T-helper 17 cell (primary cell): ENCODE measurements at places on chromosomes 1 and 21.

- DNase-seq: no peak
Observed at GRCh38 chr1:156508205-156508954, 7.8 kb upstream of the MEF2D start.

GRCh38 chr21:17786071-17786850 lies 32.9 kb downstream of the C21orf91 start:
- DNase-seq: no peak

DNA sequence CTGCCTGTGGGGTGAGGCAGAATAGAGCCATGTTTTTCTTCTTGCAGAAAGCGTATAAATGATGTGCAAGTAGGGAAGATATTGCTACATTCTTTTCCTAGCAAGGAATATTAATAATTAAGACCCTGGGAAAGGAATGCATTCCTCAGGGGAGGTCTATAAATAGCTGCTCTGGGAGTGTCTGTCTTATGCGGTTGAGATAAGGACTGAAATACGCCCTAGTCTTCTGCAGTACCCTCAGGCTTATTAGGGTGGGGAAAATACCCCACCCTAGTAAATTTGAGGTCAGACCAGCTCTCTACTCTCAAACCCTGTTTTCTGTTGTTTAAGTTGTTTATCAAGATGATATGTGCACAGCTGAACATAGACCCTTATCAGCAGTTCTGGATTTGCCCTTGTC lies 155.9 kb upstream of the HMCN1 start:
- DNase-seq: no peak

DNA sequence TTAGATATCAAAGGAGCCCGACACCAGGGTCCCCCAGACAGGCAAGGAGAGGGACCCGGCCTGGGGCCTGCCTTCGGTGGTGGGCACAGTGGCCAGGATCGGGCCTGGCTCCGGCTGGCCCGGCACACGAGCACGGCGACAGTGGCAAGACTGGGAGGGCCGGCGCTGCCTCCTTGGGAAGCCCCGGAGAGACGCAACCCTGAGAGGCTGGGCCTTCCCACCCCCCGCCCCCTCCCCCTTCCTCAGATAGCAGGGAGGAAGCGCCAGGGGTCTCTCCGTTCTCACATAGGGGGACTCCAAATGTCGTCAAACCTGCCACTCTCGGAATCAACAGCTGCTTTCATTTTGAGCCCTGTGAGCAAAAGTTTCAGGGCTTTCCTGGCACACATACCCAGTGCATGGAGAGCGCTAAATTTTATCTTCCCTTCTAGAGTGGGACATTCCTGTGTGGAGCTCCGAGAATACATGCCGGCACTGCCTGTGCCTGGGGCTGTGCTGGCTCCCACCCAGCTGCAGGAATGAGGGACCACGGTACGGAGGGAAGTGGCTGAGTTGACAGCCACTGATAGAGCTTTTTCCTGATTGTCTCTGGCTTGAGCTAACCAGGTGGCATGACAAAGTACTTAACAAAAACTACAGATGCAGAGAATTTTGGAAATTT lies 62.4 kb downstream of the CD247 start:
- peak; percentile 51 for DNase-seq

DNA sequence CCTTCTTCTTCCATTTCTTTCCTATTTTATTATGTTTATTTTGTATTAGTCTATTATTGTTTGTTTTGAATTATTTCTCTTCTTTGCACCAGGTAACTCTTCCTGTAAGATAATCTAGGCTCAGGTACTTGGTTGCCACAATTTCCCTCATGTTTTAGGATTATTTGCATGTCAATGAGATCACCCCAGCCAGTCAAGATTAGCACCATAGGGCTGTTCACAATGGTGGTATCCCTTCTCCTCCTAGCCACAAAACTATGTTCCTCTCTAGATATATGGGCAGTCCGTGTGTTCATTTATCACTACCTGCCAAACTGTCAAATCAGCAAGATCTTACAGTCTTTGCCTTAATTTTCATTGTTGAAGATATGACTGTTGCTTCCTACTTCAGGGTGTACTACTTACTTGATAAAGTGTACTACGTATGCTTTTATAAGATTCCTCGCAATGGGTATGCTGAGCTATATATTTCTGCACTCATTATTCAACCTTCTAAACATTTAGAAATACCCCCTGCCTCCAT lies 1536.2 kb downstream of the PLA2G4A start:
- DNase-seq: no peak

DNA sequence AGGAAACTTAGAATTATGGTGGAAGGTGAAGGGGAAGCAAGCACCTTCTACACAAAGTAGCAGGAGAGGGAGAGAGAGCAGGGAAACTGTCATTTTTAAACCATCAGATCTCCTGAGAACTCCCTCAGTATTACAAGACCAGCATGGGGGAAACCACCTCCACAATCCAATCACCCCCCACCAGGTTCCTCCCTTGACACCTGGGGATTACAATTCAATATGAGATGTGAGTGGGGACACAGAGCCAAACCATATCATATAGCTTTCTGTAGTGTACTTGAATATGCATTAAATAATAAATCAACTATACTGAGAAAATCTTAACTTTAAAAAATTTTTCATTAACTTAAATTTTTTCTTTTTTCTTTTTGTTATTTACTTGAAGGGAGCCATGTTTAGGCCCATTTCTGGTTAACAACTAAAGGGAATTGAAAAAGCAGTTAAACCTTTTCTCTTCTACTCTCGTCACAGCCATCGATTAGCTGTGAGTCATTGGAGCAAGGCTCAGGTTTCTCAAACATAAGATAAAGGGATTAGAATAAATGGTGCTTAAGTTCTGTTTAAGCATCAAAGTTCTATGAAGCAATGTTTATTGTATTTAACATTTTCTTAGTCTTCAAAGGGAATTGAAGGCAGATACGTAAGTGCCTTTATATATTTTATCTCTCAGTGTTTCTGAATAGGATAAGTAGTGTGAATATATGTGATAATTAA lies 72.2 kb upstream of the DPT start:
- DNase-seq: no peak

DNA sequence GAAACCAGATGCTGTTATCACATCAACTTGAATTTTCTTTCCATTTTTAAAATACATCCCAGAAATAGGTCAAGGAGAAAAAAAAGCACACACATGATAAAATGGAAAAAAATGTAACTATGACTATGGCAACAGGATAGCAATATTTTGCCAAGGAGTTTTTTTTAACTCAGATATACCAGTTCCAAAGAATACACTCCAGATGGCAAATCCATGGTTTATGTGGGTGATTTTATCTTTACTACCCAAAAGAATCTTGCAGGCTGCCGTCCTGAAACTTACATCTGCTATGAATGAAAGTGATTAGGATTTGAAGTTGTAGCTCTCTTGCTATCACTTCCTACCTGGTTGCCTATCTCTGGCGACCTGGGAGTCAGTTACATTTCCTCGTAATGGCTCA lies 91.0 kb upstream of the PLPPR4 start:
- DNase-seq: no peak

GRCh38 chr1:198669023-198669698 lies 30.3 kb downstream of the PTPRC start:
- DNase-seq: no peak

DNA sequence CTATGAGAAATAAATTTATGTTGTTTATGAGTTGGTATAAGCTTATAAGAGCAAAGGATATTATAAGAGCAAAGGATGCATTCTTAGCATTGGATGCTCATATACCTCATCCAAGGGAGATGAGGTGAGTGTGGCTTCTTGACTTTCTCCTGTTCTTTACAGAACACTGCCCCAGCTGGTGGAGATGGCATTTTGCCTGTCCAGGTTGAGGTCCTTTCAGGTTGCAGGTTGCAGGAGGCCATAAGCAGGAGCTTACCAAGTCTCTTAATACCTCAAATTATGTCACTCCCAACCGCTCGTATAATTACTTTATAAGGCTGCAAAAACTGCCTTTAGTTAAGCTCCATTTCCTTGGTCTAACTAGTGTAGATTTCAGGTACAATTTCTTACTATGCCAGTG lies 66.7 kb downstream of the RPE65 start:
- no peak for DNase-seq

DNA sequence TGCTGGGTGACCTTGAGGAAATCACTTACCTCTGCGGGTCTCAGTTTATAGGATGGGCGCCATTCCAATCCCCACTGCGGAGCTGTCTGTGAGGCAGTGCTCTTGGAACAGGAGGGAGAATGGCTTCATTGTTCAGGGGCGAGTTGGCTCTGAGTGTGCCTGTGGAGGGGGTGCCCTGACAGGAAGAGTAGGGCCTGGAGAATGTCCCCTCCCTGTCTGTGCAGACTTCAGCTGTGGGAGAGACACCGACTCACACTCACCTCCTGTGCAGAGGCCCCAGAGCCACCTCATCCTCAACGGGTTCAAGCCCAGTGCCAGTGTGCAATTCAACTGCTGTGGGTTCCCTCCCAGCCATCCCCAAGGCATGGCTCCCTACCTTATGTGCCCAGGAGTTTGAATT lies 17.1 kb downstream of the ADORA1 start:
- no peak for DNase-seq

DNA sequence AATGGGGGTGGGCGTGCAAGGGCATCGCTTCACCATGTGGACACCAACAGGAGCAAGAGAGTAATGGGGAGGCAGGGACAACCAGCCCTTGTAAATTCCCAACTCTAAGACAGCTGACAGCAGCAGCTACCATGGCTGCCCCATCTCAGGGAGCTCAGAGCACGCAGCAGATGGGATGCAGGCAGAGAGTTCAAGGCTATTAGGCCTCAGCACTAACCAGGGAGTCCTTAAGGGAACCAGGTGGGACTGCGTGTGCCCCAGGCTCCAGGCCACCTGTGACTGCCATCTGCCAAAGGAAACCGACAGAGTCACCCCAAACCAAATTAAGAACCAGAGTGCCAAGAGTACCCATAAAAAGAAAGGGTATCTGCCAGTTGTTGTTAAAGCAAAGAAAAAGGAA lies 33.7 kb upstream of the PRDM2 start:
- DNase-seq: no peak
